Activated CD4-positive, alpha-beta T cell treated with anti-CD3 and anti-CD28 coated beads for 24 hours (primary cell): ENCODE measurements at places on chromosomes 12 and 14.

- no peak for DNase-seq
Measured at GRCh38 chr12:34391771-34392581, 369.7 kb downstream of the ALG10 start.

GRCh38 chr12:71504476-71504875 is 64.9 kb downstream of the LGR5 start:
- no peak for DNase-seq

DNA sequence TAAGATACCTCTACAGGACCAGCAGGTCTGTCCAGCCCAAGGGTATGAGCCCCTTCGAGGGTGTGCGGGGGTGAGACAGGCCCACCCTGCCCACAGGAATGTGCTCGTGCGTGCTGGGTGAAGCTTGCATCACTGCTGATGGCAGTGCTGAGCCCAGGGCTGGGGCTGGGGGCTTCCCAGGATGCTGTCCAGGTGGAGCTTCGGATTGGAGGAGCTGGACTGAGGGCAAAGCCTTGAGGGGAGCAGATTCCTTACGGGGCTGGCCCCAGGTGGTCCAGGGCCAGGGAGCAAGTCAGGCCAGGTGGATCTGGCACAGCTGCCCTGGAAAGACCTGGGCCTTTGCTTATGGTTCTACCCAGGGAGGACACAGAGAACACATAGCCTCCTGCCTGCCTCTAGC is 2.5 kb upstream of the KRT85 start:
- no peak for DNase-seq

- DNase-seq = no peak
Measured at GRCh38 chr12:111780166-111780565, 13.4 kb downstream of the ALDH2 start.

- no peak for DNase-seq
Measured at GRCh38 chr12:24499151-24500146, 449.5 kb downstream of the BCAT1 start.

- DNase-seq = no peak
Measured at GRCh38 chr12:49146406-49146805, 15.2 kb upstream of the TUBA1B start.

- no peak for DNase-seq
Measured at GRCh38 chr14:97878727-97879126, 1081.5 kb downstream of the VRK1 start.

- no peak for DNase-seq
Measured at GRCh38 chr12:49515266-49515665, 23.6 kb upstream of the KCNH3 start.

DNA sequence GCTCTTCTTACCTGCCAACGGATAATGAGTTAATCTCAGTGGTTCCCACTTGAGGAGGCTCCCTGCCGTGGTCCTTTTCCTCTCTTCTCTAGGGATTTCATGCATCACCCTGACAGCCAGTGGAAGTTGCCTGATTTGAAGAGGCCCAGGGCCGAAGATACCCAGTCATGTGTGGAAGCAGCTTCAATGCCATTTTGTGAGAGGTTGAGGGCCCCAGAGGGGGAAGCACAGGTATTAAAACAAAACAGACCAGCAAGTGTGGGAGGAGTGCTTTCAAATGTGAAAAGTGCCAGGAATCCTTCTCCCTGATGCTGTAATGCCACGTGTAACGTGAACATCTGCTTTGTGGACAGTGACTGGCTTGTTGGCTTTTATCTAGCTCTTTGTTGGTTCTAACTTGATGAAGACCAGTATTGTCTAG is 1.5 kb downstream of the TCP11L2 start:
- DNase-seq = no peak

GRCh38 chr12:53536962-53537361 is 29.7 kb upstream of the NPFF start:
- no peak for DNase-seq

GRCh38 chr12:9103050-9103849 is 12.5 kb downstream of the A2M start:
- DNase-seq = no peak

GRCh38 chr12:26238341-26239121 is 43.2 kb downstream of the SSPN start:
- no peak for DNase-seq

DNA sequence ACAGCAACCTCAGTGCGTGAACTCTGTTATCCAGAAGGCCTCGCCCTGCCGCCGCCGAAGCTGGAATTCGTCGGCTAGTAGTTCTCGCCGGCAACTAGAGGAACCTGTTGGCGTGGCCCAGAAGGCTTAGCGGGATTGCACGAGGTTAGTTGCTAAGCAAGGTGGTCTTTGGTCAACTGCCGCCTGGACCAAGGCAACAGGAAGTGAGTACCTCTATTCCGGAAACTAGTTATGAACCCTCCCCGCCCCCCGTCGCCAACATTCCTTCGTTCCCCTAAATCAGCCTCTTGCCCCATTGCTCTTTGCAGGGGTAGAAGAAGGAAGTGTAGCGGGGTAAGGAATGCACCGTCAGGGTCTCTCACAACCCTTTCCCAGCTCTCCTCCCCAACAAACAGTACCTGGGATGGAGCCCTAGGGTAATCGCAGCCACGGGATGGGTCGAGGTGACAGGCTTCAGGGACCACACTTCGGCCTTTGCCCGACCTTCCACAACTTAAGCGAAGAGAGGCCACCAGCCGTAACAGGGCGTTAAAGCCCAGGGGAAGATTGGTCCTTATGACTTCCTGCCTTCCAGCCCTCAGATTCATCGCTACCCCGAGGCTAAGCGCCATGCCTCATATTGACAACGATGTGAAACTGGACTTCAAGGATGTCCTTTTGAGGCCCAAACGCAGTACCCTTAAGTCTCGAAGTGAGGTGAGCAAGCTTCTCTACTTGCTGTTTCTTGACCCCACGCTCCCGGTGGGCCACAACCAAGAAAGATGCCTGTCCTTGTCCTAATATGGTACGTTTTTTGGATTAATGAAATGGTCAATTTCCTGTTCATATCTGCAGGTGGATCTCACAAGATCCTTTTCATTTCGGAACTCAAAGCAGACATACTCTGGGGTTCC is at the start of gene GMPR2:
TSS of gene GMPR2 (plus strand) at position 285 of the 893 bp plus-strand sequence. CDS start at position 610, 325 bp downstream.
- DNase-seq = no peak

- no peak for DNase-seq
Measured at GRCh38 chr12:56991319-56992246, 14.8 kb downstream of the ZBTB39 start.

GRCh38 chr14:22838631-22839041 is 2.3 kb downstream of the MMP14 start:
- no peak for DNase-seq

DNA sequence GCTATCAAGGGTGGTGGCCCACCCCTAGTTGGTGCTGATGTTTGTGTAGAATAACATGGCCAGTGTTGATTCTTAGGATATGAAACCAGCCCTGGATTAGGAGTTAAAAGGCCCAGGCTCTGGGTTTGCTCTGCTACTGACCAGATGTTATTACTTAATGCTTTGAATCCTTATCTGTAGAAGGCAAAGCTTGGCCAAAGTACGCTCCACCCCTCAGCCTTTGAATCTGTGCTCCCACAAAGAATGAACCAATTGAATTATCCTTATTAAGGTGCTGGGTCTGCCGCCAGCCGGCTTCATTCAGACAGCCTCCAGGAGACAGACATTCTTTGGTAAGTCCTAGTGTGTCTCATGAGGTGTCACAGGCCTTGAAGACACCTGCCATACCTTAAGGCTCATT is 41.8 kb downstream of the AKAP3 start:
- DNase-seq = no peak

DNA sequence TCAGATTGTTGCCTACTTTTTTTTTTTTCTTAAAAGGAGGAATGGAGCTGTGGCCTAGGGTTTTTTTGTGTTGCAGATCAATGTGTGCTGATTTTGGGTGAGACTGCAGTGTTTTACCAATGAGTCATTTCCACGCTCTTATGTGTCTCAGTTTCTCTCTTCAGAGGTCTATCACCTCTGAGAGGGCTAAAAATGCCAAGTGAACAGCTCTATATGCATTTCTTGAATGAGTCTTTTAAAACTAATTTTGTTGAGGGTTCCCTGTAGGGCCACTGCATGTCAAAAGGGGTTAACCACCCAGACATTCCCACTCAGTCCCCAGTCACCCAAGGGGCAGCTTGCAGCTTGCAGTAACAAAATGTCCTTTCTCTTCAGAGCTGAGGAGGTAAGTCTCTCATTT is 24.3 kb upstream of the GLIPR1L2 start:
- no peak for DNase-seq

- DNase-seq = no peak
Measured at GRCh38 chr12:108129017-108129812, at the start of gene WSCD2. WSCD2 (plus strand) TSS chr12:108129288; CDS start chr12:108195833, 66,545 bp downstream.

GRCh38 chr12:83739607-83740006 is 1052.9 kb downstream of the TMTC2 start:
- no peak for DNase-seq

DNA sequence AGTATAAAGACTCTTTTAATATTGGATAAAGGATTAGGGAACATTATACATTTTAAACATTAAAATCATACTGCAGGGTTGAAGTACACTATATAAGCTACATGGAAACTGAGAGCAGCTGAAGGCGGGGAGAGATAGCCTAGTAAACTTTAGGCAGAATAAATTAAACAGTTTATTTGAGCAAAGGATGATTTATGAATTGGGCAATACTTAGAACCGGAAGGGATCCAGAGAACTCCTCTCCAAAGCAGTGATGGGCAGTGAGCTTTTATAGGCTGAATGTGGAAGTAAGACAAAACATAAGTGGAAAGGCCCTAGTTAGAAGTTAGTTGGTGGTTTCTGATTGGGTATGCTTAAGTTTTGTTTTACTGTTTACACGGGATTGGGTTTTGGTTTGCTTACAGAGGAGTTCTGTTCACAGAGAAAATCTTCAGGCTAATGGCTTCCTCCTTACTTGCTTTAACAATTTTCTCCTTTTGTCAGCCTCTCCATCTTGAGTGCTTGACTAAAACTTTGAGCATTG is 18.9 kb downstream of the LEMD3 start:
- DNase-seq = no peak

DNA sequence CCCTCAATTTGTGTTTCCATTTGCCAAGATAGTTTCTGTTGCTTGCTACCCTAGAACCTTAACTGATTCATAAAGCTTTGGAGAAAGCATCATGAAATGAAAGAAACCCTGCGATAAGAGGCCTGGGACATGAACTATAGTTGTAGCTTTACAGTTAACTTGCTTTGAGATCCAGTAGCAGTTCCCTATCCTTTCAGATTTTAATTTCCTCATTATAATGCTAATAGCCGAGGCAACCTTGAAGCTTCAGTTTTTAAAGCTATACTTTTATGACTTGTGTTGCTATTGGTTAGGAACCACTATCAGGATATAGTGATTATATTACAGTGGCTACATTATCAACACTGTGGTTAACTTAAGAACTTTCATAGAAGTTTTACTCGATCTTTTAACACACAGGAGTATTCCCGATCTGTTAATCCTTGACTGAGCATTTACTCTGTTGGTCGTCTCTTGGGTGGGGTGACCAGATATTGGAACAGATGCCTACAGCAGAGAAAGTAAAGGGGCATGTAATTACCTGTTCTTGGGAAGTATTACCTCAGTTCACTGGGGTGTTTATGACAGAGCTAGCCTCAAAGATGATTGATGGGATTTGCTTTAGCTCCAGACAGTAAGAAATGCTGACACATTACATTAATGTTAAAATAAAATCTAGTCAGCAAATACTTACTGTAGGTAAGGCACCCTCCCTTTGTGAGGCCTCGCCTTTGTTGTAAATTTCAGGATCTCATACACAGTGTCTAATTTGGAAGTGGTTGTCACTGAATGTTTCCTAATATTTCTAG is 86.2 kb upstream of the CSRP2 start:
- DNase-seq = no peak

GRCh38 chr14:83885837-83886293 is 1644.1 kb upstream of the FLRT2 start:
- DNase-seq = no peak

- no peak for DNase-seq
Measured at GRCh38 chr14:75032939-75033338, 18.3 kb downstream of the MLH3 start.

- no peak for DNase-seq
Measured at GRCh38 chr12:61536525-61536924, 723.7 kb upstream of the USP15 start.

DNA sequence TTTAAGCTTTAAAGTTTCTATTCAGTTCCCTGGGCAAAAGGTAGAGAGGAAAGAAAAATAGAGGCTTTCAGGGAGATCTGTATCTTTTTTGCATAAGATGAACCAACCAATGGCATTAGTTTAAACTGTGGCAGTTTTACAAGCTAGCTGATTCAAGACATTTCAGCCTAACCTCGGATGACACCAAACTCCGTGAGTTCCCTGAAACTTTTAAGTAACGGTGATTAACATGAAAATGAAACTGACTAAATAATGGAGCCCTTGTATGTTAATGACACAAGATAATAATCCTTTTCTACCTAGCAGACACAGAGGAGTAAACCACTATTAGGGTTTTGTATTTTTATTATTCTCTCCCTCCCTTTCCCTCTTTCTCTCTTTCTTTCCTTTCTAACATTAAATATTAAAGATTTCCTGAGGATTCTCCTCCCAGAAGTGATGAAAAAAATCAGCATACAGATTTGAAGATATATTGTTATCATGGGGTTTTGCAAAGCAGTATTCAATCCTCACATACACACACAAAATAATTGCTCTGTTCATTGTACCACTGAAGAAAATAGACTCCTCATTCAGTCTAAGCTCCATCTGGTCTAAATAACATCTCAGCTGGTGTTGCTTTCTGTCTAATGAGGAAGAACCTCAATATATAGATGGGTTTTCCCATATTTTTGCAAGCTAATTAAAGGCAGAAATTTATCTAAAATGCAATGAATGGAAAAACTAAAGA is 483.8 kb downstream of the NOVA1 start:
- no peak for DNase-seq

GRCh38 chr14:78310272-78310671 is 140.1 kb downstream of the NRXN3 start:
- no peak for DNase-seq

DNA sequence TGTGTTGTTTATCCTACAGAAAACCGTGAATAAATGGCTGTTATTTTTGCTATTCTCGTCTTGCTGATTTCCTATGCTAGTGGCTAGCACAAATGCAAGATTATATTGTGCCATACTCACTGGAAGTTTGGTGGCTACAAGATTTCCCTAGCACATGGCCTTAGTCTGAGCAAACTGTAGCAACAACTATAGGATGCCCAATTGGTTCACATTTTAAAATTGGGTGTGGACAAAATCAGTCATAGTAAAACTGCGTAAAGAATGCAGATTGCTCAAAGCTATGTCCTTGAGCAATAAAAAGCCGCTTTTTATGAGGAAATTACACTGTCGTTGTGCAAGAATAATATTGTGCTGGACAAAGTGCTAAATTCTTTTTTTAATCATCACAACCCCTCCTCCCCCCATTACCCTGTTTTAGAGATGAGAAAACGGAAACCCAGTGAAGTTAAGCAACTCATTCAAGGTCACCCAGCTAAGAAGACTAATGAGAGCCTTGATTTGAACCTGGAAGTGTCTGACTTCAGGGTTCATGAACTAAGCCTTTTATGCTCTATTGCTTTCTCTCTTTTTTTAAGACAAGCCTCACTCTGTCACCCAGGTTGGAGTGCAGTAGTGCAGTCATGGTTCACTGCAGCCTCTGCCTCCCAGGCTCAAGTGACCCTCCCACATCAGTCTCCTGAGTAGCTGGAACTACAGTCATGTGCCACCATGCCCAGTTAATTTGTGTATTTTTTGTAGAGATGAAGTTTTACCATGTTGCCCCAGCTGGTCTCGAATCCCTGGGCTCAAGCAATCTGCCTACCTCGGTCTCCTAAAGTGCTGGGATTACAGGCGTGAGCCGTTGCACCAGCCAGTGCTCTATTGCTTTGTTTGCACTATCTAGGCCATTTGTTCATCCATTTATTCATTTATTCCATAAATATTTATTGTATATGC is 73.6 kb downstream of the SRGAP1 start:
- no peak for DNase-seq
